ENCODE measurements at places on chromosomes 5 and 9.

GRCh38 chr5:159850160-159850559 lies 66.1 kb upstream of the ADRA1B start:
- no peak for DNase-seq

DNA sequence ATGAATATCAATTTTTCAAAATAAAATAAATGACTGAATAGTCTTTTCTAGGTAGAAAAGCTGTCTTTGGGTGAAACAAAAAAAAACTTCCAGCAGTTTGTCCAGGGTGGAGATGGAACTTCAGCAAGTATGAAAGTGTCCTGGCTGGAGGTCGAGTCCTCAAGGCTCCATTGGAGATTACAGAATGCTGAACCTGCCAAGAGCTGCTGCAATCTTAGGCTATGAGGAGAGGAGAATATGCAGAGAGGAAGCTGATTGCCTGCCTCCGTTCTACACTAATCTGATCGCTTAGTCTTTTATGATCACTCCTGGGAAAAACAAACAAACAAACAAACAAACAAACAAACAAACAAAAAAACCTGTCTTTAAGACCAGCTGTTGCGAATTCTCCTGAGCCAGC lies 50.6 kb downstream of the NREP start:
- no peak for DNase-seq

GRCh38 chr9:88979791-88980190 lies 11.5 kb upstream of the S1PR3 start:
- DNase-seq = no peak

GRCh38 chr5:23730023-23730422 lies 222.6 kb downstream of the PRDM9 start:
- no peak for DNase-seq

DNA sequence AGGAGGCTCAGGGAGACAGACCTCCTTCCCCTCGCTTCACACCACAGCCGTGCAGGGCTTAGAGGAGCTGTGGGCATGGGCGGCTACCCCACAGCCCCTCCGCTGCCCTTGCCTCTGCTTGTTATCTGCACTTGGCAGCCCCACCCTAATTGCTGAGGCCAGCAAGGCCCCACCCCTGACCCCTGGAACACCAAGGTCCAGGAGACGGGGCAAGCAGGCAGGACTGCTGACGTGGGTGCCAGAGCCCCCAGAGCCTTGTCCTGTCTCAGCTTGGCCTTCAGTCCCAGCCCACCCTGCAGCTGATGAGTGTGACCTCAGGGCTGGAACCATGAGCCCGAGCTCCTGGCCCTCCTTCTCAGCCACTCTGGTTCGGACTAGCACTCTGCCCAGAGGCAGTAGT lies 29.1 kb upstream of the NEURL1B start:
- DNase-seq = no peak

GRCh38 chr5:155150012-155150411 lies 136.5 kb downstream of the KIF4B start:
- no peak for DNase-seq

- DNase-seq = no peak
Measured at GRCh38 chr5:123203105-123203800, 114.2 kb downstream of the PRDM6 start.

Data from D721Med (cell line).